ENCODE measurements at places on chromosomes 12 and 14.

DNA sequence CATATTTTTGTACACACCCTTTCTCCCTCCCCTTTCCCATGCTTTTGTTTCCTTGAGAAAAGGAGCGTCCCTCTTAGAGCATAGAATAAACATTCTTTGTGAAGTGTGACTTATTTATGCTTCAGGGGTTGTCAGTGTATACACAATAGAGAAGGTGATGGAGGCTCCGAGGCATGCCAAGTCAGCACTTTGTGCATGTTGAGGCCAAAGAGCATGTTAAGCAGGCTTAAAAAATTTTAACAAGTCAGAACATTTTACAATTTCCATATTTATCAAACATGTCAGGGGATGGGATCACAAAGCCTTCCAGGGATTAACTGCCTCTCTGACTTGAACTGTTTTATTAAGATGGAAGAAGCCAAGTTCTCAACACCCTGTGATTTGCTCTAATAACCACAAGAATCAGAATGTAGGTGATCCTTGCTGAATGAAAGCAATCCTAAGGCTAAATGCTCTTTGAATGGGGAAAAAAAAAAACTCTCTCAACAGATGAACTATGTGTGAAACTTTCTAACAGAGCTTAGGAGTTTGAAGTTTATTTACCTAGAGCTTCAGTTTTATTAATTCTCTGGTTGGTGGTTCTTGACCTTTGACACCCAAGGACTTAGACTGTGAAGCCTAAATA is 223.1 kb downstream of the RAD51B start:
- no peak for DNase-seq

DNA sequence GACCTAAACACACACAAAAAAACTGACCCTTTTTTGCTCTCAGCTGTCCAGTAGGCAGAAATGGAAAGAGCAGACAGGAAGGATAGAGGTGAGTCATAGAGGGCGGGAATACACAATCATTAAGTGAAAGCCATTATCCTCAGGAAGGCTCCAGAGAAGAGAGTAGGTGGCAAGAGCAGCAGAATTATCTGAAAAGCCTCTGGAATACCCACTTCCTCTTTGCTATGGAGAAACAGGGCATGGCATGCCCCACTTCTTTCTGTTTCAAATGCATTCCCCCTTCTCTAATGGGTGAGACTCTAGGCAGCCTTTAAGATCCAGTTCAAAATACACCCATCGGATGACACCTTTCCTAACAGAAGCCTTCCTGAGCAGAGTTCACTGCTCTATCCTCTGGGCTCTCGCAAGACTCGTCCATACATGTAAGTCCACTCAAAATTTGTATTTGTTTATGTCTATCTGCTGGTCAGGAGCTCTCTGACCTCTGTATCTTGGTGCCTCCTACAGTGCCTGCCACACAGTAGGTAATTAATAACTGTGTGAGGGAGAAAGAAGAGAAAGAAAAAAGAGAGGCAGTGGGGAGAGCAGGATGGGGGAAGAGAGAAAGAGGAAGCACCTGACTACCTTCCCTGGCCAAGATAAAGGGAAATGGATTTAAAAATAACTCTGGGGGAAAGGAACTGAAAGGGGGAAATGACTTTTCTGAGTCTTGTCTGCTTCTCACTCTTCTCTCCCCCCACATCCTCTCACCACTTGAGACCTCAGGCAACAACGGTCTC is 8.5 kb downstream of the KLHL33 start:
- peak; percentile 72 for DNase-seq

DNA sequence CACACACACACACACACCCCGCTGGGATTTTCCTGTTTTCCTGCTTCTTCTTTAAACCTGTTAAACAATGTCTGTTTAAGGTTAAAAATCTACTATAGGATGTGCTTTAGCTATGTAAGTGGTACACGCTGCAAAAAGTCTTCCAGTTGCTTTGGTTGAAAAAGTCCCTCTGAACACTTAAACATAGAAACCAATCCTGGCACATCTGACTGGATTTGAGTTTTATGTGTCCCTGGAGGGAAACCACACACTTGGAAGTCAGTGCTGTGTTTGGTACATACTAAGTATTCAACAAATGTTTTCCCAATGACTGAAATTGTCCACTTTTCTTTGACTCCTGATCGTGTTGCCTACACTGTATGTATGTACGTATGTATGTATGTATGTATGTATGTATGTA is 22.0 kb downstream of the CFL2 start:
- DNase-seq = no peak

DNA sequence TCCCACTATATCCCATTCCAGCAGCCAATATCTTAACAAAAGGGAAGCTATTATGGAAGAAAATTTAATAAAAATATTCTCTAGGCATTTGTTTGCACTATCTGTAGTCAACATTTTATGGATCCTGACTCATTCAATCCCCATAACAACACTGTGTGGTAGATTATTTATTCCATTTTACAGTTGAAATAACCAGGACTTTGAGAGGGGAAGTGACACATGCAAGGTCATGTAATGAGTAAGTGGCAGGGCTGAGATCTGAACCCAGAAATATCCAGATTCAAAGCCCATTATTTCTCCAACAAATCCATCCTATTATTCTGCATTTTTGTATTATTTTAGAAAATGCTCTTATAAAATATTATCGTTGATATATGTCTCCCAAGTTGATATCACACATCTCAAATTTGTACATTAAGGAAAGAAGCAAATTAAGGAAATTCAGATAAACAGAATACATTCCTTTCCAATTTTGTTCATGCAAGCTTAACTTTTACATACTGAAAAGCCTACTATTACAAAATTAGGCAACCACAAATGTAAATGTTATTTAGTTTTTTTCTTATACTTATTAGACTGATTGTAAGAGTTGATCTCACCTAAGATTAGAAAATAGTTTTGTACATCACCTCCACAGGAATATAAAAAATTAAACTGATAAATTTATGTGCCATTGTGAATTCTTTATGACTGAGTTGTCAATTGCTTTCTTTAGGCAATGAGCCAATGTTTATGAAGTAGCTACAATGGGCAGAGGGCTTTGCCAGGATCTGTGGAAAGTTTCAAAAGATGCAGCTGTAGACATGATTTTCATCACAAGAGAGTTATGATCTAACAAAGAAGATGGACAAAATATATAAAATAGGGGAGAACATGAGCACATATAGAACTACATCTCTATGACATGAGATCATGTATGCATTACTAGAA is 55.1 kb upstream of the E2F7 start:
- no peak for DNase-seq

- DNase-seq = no peak
Measured at GRCh38 chr12:19223018-19223417, 93.5 kb downstream of the PLEKHA5 start.

- no peak for DNase-seq
Measured at GRCh38 chr14:58133739-58134138, 18.3 kb downstream of the ARMH4 start.

GRCh38 chr12:128789356-128789929 is 34.3 kb downstream of the SLC15A4 start:
- DNase-seq = no peak

GRCh38 chr12:109912855-109913321 is 12.8 kb downstream of the TCHP start:
- DNase-seq = no peak

- DNase-seq = no peak
Measured at GRCh38 chr14:32913725-32914124, 25.0 kb upstream of the NPAS3 start.

DNA sequence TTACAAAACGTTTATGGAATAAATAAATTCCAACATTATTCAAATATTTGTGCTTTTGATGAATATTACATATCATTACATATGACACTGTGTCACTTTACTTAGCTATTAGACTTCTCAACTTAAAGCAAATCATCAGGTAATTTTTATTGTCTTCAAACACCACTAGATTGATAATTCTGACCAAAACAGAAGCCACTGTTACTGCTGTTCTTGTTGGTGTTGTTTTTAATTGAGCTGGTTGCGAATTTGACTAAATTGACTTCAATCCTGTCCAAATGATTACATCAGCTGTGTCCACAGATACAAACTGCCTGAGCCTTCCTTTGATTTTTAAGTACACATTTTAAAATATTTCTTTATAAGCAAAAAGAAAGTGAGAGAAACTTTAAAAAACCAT is 29.2 kb downstream of the PRKD1 start:
- no peak for DNase-seq
